Glutamatergic neuron (in vitro differentiated cells): ENCODE measurements at places on chromosomes 6 and 20.

DNA sequence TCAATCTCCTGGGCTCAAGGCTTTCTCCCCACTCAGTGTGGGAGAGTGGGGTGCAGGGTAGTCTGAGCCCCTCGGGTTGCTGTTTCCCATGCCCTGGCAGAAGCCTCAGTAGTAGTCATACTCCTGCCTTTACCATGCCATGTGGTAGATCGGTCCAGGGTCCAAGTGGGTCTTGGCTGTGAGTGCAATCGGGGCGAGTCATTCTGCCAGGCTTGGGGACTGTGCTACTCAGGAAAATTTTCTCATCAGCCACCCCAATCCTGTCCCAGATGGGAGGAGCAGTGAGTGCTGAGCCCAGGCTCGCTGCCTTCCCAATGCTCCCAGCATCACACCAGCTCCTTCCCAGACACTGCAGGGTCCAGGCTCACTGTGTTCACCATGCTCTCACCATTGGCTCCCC is 10.7 kb upstream of the RAET1L start:
- no peak for DNase-seq

GRCh38 chr6:136783495-136784270 is 8.6 kb downstream of the MAP3K5 start:
- no peak for DNase-seq

GRCh38 chr20:46056027-46056833 is 27.2 kb downstream of the SLC12A5 start:
- DNase-seq: no peak

DNA sequence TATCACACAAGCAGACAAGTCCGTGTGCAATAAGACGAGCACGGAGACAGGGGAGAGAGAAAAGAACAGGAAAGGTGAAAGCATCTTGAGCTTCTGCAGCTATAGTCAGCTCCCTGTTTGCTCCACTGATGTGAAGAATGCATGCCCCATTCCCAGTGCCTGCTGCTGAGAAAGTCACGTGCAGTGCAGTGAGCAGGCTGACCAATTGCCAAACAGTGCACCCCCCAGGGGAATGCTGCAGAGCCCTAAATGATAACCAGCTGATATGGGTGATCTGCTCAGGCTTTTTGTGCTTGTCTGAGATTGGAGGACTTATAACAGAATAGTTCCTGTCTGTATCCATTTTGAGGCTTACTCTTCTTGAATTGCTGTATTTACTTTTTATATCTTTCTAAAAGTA is 121.5 kb downstream of the PACRG start:
- peak; percentile 62 for DNase-seq

GRCh38 chr6:115310156-115310555 is 750.5 kb downstream of the FRK start:
- no peak for DNase-seq

DNA sequence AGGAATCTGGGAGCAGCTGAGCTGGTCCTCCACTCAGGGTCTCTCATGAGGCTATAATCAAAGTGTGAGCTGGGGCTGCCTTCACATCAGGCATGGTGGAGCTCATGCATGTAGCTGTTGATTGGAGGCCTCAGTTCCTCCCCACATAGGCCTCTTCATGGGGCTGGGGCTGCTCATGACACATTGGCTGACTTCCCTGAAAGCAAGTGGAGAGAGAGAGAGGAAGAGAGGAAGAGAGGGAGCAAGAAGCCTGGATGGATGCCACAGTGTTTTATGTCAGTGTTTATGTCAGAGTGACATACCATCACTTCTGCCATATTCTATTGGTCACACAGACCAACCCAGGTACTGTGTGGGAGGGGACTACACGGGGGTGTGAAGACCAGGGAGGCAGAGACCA is 43.8 kb downstream of the EYA2 start:
- no peak for DNase-seq

DNA sequence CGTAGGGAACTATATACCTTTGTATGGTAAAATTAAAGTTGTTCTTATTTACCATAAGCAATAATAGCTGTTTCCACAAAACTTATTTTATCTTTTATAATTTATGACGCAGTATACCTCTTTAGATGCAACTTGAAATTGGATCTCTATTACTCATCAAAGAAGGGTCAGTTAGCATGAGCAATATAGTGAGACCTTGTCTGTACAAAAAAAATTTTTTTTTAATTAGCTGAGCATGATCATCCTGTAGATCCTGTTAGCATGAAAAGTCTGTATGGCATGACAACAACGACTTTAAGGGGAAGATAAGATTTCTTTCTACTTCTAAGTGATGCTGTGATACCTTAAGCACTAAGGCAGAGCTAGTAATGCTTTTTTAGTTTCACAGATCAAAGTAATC is 5.9 kb downstream of the ALDH5A1 start:
- DNase-seq: no peak

DNA sequence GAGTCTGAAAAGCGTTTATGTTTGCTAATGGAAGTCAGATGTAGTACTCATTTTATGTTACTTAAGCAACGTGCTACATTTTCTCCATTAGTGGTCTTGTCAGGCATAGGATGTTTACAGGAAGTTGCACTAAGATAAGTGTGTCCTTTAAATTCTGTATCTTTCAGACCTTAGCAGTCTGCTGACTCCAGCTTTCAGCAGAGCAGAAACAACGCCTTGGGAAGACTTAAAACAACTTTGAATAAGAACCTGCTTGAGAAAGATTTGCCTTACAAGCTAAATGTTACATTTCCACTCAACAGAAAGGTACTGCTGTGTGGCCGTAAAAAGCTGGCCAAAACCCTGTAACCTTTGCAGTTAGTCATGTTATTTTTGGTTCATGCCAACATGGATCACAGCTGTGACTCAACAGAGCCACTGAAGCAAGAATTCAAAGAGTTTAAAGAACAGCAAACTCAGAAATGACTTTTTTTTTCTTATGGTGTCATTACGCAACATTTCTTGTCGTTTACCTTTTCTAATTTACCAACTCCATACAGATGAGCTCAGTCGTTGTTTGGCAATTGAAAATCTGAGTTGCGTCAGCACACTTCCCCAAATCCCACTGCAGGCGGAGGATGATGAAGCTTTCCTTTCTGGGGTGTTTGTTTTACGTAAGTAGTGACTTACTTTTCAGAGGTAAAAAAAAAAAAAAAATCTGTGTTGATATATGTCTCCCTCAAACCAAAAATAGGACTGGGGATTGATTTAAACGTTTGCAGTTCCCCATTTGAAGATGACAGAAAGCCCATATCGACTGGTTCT is 27.9 kb upstream of the BMP6 start:
- no peak for DNase-seq

DNA sequence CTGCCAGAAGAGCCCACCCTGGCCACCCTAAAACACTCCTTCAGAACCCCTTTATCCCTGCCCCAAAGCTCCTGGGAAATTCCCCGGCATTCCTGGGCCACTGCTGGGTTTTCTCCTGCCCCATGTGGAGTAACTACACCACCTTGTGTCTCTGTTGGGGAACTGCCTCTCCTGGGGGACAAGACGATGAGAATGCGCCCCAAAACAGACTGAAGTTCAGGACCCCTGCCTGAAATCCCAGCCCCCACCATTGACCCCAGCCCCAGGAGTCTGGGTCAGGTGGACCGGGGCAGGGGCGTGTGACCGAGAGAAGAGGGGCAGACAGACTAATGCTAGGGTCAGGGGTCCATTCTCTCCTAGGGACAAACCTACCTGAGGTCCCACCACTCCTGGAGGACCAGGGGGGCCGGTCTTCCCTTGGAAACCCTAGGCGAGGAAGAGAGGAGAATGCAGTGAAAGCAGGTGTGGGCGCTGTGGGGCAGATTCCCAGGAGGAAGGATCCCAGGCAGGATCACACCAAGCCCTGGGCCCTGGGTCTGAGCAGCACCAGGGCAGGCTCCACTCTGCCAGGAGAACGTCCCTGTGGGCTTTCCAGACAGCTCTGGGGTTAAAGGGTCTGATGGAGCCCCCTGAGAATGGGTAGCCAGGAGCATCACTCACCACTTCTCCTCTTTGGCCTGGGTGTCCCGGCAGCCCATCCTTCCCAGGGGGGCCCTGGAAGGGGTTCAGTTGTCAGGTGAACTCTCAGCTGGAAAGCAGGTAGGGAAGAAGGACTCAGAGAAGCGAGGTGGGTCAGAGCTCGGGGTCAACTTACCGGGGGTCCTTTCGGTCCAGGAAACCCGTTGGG is 19.4 kb downstream of the COL11A2 start:
- no peak for DNase-seq

- no peak for DNase-seq
Measured at GRCh38 chr6:15962449-15962764, 166.5 kb upstream of the MYLIP start.

- DNase-seq: no peak
Measured at GRCh38 chr6:45074439-45074838, 253.7 kb upstream of the RUNX2 start.

GRCh38 chr20:23401051-23401450 is 20.2 kb downstream of the NAPB start:
- DNase-seq: no peak

- DNase-seq: no peak
Measured at GRCh38 chr6:70823651-70824050, 133.2 kb downstream of the B3GAT2 start.

- DNase-seq: no peak
Measured at GRCh38 chr20:53949319-53949839, 121.0 kb downstream of the BCAS1 start.

- DNase-seq: no peak
Measured at GRCh38 chr20:40628877-40629276, 60.2 kb downstream of the MAFB start.

DNA sequence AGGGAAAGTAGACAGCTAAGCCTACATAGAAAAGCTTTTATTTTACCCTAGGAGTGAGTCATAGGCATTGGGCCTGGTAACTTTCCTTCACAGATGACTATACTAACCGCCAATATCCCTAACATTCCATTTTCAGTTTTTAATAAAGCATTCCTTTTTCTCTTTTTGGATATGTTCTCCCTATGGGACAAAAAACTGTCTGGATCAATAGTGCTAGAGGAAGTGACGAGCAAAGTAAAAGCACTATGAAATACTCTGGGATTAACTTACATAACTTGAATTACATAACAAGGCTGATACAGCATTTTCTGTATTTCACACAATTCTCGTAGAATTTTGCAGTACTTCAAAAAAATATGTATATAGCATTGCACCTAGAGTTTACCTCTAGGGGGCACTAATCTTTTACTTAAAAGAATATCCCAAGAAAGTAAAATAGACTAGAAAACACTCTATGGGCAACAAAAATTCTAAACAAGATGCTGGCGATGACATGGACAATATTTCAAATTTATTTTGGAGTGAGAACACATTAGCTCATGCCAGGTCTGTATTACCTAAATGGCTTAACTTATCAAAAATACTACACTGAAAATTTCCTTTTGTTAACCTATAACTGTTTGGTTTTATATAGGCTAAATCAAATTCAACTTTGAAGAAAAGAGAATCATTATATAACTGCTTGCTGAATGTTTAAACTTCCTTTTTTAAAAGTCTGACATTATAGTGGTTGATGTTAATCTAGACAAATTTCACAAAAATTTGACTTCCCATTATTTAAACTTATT is 66.3 kb upstream of the DST start:
- no peak for DNase-seq

DNA sequence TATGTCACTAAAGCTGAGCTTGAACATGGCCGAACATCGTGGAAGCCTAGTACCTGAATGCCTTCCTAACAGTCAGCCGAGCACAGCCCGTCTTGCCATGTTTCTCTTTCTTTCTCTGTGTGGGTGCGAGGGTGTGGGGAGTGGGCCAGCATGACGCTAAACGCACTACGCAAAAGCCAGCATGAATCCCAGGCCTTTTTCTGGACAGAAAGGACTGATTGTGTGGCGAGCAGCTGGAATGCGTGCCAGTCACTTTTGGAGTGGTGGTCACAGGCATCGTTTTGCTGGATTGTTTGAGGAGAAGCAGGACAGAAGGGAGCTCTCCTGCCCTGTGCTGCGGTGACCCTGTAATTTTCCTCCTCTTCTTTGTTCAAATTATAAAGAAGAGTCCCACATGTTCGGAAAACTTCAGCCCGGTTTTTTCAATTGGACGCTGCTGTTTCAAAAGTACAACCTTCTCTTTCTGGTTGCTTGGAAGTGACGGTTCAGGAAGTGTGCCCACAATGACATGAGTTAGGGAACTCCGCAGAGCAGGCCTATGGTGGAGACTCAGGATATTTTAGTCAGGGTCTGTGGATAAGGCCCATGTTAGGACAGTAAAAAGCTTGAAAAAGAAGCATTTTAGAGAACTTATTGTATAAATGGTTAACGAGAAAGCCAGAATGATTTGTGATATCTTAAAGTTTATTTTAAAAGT is 54.3 kb downstream of the PDE7B start:
- no peak for DNase-seq

GRCh38 chr6:133945158-133945557 is 7.9 kb upstream of the TBPL1 start:
- DNase-seq: no peak

DNA sequence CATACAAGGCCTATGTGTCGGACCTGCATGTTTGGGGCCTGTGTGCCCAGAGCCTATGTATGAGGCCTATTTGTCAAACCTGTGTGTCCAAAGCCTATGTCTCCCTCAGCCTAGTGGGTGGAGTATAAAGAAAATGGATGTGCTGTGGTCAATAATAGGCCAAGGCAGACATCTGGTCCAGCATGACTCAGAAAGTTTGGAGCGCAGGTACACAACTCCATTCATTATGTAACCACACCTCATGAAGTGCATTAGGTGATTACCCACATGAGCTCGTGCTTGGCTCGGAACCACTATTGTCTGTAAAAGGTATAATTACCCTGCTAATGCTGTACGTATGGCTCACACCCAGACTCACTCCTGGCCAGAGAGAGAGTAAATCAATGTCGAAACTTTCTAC is 302.4 kb upstream of the POU3F2 start:
- DNase-seq: no peak

DNA sequence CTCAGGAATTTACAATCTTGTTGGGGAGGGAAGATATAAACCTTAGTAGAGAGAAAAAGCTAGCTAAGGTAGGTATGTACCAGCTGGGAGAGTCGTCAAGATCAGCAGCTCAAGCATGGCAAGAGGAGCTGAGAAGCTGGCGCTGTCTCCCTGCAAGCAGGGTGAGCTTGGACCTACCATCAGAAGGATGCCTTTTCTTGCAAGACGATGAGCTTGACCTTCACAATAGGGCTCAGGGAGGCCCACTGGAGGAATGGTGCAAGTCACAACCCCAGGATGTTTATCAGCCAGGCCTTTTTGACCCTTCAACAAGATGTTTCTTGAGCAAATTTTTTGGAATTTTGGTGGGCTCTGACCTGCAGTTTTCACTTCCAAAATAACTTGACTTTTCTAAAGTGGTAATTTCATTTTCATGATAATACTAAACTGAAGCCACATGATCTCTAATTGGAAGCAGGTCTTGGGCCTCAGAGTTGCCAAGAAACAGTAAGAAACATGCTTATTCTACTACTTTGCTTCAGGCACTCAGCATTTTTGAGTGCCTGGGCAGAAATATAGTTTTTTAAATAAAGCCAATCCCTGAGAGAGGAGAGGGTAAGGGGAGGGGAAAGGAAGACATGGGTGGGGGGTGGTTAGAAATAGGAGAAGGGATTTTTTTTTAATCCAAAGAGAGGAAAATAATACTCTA is 258.1 kb downstream of the CLIC5 start:
- no peak for DNase-seq

GRCh38 chr6:31659649-31660380 is 763 bp downstream of the C6orf47 start:
- no peak for DNase-seq
